ENCODE measurements at places on chromosomes 7 and 10.

- DNase-seq: no peak
These were observed 33.3 kb upstream of the ARMS2 start for GRCh38 chr10:122421054-122421625.

DNA sequence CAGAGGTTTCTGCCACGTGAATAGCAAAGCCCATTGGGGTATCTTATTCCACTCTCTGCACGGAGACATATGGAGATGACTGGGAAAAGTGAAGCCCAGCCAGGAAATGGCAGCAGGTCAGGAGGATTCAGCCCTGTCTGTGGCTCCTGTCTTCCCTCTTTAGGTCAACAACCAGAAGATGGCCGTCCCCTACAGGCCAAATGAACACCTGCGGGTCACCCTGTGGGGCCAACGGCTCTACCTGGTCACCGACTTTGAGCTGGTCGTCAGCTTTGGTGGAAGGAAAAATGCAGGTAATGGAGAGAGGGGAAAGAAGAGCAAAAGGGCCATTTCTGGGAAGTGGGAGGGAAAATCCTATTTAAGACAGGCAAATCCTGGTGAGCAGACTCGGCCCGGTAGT lies 38.3 kb downstream of the EPHB4 start:
- DNase-seq: no peak

GRCh38 chr7:78523930-78524329 lies 725.4 kb downstream of the PHTF2 start:
- DNase-seq: no peak

DNA sequence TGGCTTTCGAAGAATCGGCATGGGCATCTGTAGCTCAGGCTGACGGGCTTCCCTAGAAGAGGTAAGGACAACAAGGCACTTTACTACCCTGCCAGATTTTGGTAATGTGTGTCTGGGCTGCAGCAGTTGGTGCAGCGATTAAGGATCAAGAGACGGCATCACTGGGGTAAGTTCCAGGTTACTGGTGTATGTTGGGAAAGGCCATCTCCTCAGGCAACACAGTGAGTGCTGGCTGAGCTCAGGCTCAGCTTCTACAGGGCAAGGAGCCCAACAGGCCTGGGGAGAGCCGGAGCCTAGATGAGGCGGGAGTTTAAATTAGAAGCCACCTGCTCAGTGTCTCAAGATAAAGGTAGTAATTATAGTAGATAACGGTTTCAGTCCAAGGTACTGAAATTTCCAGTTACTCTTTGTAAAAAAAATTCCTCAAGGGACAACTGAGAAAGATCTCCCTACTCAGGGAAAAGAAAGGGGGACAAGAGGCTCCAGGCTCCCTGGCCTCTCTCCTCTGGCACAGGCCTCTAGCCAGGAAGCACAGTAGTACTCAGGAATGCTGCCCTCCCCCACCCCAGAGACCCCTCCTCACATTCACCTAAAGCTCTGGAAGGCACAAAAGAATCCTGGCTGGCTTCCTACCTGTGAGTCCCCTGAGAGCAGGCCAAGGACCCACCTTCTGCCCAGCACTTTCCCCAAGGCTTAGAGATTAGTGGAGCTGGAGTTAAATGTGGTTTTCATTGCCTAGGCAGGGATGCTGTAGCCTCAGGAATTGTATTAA lies 3.9 kb downstream of the CXCL12 start:
- no peak for DNase-seq
